ENCODE measurements at places on chromosomes 12 and 14.

DNA sequence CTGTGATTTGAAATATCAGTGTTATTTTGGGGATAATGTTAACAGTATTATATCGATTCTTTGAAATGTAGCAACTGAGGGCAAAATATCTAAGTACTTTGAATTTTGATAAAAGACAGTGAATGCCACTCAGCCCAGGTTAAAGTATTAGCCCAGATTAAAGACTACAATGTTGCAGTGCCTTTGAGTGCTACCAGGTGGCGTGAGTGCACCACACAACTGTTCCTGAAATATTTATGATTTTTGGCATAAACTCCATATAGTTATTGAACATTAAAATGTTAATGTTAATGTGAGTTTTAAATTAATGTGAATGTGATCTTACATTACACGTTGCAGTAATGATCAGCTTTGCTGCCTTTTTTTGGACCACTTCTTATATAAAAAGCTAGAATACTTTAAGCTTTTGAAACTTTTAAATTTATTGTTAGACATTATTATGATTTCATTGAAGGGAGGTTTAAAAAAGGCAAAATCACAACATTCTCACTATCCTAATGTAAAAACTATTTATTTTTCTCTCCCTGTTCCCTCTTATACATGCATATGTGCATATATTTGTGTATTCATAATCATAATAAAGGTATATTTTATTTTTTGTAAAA lies 22.5 kb downstream of the MRPS35 start:
- DNase-seq = no peak

- no peak for DNase-seq
These were observed 161.6 kb downstream of the CACNA1C start for GRCh38 chr12:2214411-2214810.

GRCh38 chr12:108823804-108824203 lies 33.6 kb downstream of the SSH1 start:
- DNase-seq = no peak

GRCh38 chr14:71240171-71240570 lies 332.9 kb downstream of the PCNX1 start:
- DNase-seq = no peak

- DNase-seq = no peak
These were observed 512 bp upstream of the RND1 start for GRCh38 chr12:48866052-48866711.

DNA sequence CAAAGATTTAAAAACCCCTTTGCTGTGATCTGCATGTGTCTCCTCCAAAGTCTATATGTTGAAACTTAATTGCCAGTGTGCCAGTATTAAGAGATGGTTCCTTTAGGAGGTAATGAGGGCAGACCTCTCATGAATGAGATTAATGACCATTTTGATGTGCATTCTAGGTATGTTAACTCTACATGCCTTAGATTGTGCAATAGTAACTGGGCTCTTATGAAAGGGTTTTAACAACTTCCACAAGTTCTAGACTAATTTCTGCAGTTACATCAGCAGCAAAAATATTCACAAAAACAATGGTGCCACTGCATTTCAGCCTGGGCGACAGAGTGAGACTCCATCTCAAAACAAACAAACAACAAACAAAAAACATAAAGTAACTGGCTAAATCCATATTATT lies 3.8 kb upstream of the TAS2R10 start:
- no peak for DNase-seq

- no peak for DNase-seq
These were observed 778 bp downstream of the SLC8B1 start for GRCh38 chr12:113333877-113334785.

DNA sequence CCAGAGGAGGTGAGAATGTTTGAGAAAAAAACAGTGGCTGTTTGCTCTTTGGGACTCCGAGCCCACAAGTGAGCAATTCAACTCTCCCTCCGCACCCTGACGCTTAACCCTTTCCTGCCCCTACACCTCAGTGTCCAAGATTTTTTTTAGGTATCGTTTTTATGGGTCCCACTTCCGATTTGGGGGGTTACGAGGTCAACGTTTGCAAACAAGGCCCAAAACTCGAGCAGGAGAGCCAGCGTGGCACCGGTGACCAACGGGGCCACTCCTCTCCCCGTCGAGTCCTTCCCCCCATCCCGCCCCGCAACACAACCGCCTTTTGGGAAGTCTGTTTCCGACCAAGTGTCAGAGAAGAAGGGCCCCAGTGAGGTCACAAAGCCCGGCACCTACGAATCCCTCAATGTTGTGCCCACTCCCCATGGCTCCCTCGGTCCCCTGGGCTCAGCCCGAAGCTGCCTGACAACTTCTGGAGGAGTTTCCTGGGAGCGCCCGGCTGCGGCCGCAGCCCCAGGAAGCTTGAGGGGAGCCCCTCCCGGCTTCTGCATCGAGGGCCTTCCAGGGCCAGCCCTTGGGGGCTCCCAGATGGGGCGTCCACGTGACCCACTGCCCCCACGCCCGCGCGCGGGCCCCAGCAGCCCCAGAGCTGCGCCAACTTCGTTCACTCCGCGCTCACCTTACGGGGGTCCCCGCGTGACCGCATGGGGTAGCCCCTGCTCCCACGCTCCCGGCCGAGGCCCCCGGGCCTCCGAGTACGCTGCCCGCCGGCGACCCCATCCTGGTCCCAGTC lies 1.2 kb downstream of the CDK2AP1 start:
- no peak for DNase-seq

GRCh38 chr12:25072906-25073650 lies 121.9 kb downstream of the DNAI7 start:
- DNase-seq = no peak

DNA sequence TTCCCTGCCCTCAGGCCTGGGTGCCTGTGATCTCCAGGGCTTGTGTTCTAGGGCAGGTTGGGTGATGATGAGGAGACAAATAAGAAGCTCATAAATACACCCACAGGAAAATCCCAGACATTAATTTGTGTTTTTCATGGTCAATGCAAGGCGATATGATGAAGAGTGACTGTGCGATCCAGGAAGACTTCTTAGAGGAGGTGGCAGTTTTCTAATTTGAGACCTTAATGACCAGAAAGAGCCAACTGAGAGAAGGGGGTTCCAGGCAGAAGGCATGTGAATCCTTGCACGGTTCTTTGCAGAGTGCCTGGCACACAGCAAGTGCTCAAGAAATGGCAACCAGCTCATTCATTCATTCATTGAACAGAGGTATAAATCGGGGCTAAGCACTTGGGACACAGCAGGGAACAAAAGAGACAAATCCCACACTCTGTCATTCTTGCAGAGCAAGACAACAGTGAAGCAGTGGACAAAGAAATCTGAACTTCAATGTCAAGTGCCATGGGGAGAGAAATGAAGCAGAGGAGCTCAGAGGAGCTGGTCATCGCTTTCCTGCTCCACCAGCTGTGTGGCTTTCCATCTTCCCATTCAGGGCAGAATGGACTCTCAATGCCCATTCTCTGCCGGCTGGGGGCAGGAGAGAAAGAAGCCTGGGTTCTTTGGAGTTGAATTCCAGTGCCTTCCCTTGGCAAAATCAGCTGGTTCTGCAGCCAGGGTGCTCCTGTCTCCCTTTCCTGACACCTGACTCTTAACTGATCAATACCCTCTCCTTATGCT lies 128.3 kb downstream of the AACS start:
- DNase-seq = no peak

DNA sequence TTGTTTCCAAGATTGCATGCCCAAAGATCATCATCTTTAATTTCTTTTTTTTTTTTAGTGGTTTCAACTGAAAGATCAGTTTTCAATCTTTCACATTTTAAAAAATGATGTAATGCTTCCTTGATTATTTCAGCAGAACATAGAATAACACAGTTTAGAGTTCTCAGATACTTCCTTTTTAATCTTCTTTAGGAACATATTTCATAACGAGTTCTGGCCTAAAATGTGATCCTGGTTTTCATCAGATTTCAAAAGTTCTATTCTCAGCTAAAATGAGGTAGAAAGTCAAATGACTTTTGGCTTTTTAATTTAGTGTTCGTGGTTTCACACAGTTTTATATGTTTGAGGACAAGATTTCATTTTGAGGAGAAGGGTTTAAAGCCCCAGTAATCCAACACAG lies 40.0 kb upstream of the NR1H4 start:
- DNase-seq = no peak

DNA sequence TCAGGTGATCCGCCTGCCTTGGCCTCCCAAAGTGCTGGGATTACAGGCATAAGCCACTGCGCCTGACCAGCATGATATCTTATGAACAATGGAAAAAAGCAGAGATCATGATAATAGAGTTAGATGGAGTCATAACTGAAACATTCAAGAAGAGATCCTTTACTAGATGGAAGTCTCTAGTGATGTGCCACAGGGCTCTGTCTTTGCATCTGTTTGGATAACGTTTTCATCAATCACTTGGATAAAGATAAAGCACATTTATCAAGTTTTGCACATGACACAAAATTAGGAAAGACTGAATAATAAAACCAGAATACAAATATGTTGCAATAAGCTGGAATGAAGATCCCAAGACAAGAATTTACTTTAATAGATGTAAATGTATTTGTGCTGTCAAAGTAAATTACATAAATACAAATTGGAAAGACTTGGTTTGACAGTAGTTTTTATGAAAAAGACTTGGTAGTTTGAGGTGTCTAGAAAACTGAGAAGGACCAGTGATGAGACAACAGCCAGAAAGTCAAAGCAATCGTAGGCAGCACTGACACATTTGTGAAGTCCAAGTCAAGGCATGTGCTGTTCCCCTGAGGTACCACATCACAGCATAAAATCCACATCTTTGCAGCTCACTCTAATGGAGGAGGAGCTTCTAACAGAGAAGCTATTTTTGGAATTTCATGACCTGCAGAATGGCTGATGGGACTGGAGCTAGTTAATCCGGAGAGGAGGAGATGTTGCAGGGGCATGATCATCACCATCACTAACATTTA lies 28.5 kb downstream of the GPRC5A start:
- DNase-seq = no peak

GRCh38 chr14:50340045-50340444 lies 27.9 kb downstream of the DMAC2L start:
- no peak for DNase-seq

- no peak for DNase-seq
These were observed 39.4 kb upstream of the PPP1CC start for GRCh38 chr12:110782094-110782493.

- no peak for DNase-seq
These were observed 130.8 kb upstream of the FLRT2 start for GRCh38 chr14:85399186-85399585.

GRCh38 chr12:116525418-116526001 lies 33.7 kb upstream of the MAP1LC3B2 start:
- DNase-seq = no peak

DNA sequence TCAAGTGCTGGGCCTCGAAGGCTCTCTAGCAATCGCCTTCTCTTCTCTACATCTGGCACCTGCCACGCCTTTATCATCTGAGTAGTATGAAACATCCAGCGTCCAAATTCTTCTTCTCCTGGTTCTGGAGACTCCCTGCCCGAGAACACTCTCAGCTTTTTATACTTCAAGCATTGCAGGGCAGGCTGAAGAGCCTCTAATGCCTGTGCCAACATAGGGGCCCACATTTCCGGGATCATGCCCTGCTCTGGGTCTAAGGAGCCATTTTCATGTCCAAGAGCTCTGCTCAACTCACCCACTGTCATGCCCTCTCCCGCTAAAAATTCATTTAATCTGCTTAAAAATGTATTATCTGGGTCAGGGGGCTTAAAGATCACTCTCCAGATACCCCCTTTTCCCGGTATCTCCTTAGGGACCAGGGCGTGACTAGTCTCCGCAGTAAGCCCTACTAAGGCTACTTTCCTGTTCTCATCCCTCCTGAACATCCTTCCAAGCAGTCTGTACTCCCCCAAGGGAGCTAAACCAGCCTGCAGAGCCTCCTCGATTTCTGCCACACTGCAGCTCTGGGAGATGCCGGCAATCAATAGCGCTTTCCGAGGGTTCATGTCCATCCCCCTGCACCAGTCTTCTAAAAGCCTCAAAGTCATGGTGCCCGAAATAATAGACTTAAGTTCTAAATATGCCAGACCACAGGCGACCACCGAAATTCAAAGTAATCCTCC lies 940 bp downstream of the MOAP1 start:
- DNase-seq = no peak

- DNase-seq = no peak
These were observed 420.1 kb downstream of the VRK1 start for GRCh38 chr14:97217111-97217885.

- DNase-seq = no peak
These were observed 12.3 kb downstream of the METTL3 start for GRCh38 chr14:21498540-21499526.

DNA sequence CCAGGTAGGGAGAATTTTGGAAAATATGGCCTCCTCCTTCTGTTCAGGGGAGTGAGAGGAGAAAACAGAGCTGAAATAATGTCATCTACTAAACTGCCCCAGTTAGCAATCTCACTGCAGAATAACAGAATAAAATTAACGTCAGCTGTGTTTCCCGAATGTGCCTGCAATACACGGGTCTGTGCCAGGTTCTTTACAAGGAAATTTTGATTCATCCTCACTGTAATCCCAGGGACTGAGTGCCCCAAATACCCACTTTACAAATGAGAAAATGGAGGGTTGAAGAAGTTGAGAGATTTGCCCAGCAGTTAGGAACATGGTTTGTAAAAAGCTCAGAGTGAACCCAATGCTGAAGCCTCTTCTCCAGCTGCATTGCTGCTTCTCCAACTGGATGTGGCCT lies 21.3 kb upstream of the SERPINA6 start:
- no peak for DNase-seq

DNA sequence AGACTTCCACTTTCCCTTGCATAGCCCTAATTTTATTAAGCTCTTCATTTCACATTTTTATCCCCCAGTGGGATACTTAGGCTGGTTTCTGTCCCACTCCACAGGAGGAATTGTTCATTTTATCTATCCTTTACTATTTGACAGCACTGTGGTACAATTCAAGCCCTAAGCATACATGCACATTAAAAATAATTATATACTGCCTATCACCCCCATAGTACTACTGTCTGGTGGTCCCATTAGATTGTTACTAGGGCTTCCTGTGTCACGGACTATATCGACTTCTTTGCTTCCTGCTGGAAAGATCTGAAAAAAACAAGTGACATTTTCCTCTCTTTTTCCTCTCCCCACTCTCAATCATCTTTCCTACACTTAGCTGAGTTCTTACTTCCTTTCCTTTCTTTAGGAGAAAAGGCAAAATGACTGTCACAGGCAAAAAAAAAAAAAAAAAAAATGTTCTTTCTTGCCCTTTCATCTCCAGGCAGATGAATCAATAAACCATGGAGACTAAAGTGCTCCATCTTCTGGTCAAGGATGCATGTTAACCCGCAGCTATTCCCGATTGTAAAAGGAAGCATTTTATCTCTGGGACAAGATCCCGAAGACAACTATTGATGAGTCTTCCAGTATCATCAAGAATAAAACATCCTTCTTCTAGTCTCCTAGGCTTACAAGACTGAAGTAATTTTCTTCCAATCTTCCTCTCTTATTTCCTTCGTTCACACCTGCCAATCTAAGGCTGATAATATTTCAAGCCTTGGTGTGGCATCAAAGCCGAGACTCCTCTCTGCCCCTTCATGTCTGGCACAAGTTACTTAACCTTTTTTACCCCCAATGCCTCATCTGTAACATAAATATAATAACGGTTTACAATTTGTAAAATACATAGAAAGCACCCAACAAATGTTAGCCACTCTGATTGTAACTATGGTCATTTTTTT lies 94.4 kb upstream of the PLEKHG7 start:
- no peak for DNase-seq

Data from stimulated activated CD4-positive, alpha-beta T cell treated with anti-CD3 and anti-CD28 coated beads, TNF-alpha, amount 100 ng/mL, for 24 hours (primary cell).